ENCODE measurements at places on chromosomes 2 and 18.

- no peak for DNase-seq
Observed at GRCh38 chr2:61834893-61835292, 19.0 kb downstream of the FAM161A start.

DNA sequence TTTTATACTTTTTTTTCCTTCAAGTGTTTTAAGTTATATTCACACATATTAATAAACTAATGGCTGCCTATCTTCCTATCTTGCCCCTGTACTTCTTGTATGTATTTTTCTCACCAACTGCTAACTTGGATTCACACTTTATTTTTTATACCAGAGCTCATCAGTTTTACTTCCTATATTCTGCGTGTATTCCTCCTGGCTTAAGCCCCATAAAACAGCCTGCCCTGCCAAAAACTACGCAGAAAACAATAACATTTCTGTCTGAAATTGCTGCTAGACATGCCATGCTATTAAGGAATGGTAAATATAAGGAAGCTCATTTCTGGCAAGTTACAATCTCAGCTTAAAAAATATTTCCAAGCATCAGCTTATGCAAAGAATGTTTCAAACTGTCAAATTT lies 172.3 kb downstream of the UBE2E3 start:
- DNase-seq = no peak

DNA sequence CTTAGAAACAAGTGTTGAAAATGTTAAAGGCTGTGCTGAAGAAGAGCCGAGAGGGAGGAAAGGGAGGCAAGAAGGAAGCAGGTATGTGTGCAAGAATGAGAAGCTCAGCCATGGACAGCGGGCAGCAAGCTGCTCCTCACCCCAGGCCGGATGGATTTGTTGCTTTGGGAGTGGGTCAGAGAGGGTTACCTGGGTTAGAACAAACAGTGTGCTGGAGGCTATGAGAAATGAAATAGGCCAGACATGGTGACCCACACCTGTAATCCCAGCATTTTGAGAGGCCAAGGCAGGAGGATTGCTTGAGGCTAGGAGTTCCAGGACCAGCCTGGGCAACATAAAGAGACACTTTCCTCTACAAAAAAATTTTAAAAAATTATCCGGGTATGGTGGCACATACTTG lies 97.5 kb downstream of the TANC1 start:
- DNase-seq = no peak

GRCh38 chr2:28239207-28239606 lies 153.5 kb upstream of the FOSL2 start:
- no peak for DNase-seq

GRCh38 chr2:53655256-53655655 lies 112.3 kb upstream of the CHAC2 start:
- no peak for DNase-seq

DNA sequence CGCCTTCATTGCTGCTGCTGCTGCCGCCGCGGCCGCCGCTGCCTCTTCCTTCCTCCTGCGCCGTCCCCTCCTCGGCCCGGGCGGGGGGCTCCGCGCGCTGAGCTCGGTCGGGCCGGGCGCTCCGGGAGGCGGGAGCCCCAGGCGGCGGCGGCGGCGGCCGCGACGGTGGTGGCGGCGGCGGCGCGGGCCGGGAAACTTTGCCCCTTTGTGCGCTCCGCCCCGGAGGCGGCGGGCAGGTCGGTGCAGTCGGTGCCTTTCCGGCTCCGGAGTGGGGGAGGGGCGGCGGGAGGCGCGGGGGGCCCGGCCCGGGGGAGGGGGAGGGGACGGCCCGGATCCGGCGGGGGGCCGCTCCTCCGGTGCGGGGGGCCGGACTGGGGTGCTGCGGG lies 205 bp downstream of the TET3 start:
- DNase-seq = no peak

GRCh38 chr18:28151434-28151833 lies 25.5 kb downstream of the CDH2 start:
- DNase-seq = no peak

DNA sequence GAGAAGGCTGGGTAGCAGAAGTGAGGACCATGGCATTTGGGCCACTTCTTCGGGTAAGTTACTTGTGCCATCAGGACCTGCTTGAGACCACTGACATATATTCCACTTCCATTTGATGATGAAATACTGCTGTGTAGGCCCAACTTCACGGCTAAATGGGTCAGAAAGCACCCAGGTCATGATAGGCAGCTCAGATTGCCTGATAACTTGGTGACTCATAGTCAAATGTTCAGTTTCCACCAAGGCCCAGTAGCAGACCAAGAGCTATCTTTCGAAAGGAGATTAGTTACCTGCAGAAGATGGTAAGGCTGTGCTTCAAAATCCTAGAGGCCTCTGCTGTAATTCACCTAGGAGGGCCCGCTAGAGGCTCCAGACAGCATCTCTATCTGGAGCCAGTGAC lies 31.8 kb upstream of the MEX3C start:
- no peak for DNase-seq

DNA sequence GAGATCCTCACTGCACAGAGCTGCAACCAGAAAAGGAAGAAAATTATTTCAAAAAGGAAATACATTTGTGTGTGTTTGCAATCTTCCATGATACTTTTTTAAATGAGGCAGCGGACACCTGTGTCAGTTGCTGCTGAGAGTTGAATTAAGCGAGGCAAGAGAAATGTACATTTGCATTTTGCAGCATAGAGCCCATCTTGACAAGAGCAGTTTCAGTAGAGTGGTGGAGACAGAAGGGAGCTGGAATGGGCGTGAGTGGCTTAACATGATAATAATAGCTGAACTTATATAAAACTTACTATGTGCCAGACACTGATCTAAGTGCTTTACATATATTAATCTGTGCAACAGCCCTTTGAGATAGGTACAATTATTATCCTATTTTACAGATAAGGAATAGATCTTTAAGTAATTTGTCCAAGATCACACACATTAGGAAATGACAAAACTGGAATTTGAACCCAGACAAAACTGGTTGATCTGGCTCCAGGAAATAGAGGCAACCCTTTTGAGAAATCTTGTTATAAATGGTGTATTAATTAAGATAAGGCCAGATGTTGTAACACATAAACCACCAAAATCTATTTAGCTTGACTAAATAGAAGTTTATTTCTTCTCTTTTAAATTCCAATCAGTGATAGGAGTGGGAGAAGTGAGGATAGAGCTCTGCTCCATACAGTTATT lies 68.7 kb downstream of the SDC1 start:
- no peak for DNase-seq

DNA sequence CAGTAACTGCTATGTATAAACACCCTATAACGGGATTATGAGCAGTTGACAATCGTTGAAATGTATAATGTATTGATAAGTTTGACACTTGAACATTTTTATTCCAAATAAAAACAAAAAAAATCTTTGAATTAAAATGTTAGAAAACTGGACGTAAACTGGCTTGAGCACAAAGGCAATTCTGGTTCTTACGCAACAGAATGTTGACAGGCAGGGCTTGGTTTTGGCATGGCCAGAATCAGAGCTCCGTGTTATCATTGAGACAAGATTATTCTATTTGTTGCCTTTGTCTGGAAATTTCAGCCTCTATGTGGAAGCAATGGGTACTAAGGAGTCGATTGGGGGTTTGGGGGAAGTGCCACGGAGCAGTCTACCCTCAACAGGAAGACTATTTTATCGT lies 1028.6 kb upstream of the ZEB2 start:
- DNase-seq = no peak

- no peak for DNase-seq
Observed at GRCh38 chr2:195879153-195879552, 189.5 kb downstream of the DNAH7 start.

DNA sequence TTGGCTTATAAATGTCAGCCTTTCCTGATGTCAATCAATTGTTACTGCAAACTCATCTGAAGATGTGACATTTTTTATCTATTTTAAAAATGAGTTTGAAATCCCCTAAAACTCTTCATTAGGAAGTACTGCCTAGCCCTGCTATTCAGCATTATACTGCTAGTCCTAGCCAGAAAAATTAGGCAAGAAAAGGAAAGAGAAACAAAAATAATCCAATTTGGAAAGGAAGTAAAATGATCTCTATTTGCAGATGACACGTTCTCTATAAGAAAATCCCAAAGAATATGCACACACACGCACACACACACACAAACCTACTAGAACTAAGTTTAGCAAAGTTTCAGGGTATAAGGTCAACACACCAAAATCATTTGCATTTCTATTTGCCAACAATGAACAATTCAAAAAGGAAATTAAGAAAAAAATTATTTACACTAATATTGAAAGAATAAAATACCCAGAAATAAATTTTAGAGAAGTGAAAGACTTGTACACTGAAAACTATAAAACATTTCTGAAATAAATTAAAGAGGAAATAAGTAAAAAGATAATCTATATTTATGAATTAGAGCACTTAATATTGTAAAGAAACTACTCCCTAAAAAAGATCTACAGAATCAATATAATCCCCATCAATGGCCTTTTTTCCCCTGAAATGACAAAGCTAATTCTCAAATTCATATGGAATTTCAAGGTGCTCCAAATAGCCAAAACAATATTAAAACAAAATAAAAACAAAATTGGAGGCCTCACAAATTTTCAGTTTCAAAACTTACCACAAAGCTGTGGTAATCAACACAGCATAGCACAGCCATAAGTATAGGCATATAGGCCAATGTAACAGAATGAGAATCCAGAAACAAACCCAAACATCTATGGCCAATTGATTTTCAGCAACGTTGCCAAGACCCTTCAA lies 433.7 kb upstream of the TRIB2 start:
- DNase-seq = no peak

DNA sequence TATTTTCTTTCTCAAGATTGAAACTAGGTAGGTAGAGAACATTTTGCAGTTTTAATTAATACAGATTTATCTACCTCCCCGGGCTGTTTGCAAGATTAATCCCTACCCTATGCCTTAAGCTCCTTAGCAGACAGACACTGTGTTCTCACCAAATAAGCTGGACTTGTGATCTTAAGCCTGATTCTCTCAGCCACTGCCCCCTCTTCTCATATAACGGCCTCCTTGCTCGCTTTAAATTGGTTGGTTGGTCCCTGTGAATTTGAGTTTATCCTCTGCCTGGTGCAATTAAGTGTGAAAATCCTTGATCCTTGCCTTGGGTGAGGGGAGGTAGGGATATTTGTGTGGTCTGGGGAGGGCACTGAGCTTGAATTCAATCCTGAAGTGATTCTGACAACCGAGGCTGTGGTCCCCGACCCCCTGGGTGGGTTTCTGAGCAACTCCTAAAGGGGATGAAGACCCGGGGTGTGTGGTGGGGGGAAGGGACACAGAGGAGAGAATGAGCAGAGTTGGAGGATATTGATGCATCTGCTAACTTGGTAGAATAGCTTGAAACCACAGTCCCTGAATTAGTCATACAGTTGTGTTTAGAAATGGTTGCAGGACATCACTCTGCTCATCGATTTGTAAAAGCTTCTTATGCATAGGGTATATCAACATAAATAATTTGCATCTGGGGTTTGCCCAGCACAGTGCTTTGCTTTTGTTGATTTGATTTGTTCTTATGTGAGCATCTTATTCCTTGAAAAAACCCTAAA lies 36.9 kb upstream of the NCKAP5 start:
- no peak for DNase-seq

- DNase-seq = no peak
Observed at GRCh38 chr2:169761251-169761969, 27.8 kb downstream of the KLHL23 start.

DNA sequence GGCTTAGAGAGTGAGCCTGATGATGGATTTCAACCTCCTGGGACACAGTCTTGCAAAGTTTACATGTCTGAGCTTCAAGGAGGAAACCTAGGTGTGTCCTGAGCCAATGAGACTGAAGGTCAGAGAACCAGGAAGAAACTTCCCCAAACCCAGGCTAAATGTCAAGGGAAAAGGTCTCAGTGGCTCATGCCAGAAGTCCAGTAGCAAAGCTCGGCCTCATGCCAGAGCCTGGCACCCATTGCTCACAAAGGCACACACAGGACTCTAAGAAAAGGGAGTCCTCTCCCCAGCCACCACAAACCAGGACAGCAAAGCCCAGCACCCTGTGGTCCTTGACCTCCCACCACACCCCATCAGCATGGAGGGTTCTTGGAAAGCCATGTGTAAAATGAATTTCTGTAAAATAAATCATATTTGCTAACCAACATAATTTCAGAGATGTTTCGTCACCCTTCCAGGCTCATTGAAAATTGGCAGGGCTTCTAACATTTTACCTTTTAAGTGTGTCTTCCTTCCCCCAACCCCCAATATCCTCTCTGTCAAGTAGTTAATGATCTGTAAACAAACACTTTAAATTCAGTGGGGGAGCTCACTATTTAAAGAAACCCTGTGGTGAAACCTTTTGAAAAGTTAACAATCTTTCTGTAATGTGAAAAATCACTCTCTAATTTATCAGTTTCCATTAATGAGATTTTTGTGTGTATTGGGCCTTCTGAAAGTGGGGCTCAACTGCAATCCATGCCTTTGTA lies 77.1 kb downstream of the BCL11A start:
- DNase-seq = no peak

DNA sequence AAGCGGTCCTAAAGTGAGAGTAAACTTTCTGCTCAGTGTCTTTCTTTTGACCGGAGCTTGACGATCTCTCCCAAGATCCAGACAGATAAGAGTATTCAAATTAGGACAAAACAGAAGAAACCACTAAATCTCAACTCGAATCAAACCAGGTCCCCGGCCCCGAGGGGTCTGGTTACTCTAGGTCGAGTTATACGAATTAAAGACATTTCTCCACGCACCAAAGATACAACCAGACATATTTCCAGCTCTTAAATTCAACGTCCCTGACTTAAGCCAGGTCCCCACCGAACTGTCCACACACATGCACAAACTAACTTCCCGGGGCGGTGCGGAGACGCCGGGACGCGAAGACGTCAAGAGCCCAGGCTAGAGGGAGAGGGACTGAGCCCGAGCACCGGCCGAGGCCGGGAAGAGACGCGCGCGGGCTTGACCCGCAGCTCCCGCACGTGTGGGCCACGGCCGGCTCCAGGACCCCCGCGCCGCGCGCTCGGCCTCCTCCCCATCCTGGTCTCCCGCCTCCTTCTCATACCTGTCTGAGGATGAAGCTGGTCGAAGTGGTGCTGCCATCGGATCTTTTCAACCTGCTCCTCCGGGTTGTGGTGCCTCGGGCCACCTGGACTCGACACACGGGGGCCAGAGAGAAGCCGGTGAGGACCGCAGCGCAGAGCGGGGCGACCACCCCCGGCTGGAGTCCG lies 896 bp downstream of the CACNB4 start:
- DNase-seq = no peak

GRCh38 chr2:239975665-239976064 lies 49.5 kb downstream of the NDUFA10 start:
- DNase-seq = no peak

DNA sequence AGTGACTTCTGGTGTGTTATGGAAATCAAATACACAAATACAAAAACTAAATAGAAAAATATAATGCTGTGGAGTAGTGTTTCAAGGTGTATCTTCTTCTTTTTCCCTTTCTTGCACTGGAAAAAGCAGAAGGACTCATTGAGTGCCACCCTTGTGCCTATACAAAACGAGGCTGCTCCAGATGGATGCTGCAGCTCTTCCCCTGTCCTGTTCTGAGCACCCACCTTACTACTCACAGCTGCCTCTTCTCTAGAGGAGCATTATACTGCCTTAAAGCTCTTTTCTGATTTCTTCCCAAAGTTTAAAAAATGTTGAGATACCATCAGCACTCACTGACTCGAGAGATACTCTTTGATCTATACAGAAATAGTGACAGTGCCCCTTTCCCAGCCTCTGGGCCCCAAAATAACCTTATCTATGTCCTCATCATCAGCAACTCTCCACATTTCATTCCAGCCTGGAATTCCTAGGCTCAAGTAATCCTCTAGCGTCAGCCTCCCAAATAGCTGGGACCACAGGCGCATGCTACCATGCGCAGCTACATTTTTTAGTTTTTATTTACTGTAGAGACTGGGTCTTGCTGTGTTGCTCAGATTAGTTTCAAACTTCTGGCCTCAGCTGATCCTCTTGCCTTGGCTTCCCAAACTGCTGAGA lies 1356.1 kb upstream of the NRXN1 start:
- no peak for DNase-seq
